Ureter (tissue), 1 donor: ENCODE measurements at places on chromosomes 13 and 19.

DNA sequence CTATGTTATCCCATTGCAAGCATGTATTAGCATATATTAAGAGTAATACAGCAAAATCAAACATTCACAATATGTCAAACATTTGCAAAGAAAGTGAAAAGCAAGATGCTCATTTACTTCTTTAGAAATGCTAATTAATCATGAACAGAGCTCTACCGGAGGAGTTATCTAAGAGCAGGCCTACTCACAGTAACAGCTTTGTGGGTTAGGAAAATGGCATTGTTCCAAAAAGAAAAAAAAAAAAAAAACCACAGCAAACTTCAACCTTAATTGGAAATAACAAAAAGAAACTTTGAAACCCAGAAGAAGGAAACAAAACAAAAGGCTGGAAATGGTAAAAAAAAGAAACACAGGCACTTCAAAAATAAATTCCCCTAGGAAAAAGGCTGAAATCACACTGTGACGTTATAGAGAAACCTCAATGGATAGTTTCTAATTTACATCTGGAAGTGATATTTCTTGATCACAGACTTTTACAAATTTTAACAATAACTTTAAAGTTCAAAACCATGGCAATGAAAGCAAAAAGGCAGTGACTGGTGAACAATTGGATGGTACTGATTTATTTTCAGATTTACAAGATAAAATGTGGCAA lies 1236.8 kb upstream of the SPRY2 start:
- DNase-seq, result no peak

DNA sequence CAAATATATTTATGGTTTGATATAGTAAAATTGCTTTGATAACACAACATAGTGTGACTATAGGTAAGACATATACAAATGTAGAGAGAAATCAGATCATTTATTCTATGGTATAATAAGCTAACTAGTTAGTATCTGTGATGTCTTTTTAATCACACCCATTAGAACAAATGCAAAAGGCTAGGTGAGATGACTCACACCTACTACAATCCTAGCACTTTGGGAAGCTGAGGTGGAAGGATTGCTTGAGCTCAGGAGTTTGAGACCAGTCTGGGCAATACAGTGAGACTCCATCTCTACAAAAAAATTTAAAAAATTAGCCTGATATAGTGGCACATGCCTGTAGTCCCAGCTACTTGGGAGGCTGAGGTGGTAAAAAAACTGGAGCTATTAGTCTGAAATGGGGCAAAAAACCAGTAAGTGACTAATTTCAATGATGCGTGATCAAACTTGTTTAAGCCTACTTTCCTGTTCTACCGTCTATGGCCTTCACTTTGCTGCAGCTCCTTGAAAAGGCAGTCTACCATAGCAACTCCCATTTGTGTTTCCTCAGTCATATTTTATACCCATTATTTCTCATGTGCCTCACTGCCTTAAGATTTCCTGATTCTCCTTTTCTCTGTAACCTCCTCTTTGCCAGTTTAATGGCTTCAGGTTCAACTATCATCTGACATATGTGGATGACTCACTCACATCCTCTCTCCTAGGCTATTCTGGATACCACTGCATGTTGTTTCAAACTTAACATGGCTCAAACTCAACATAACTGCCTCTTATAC lies 12.5 kb downstream of the ALG5 start:
- no peak for DNase-seq

DNA sequence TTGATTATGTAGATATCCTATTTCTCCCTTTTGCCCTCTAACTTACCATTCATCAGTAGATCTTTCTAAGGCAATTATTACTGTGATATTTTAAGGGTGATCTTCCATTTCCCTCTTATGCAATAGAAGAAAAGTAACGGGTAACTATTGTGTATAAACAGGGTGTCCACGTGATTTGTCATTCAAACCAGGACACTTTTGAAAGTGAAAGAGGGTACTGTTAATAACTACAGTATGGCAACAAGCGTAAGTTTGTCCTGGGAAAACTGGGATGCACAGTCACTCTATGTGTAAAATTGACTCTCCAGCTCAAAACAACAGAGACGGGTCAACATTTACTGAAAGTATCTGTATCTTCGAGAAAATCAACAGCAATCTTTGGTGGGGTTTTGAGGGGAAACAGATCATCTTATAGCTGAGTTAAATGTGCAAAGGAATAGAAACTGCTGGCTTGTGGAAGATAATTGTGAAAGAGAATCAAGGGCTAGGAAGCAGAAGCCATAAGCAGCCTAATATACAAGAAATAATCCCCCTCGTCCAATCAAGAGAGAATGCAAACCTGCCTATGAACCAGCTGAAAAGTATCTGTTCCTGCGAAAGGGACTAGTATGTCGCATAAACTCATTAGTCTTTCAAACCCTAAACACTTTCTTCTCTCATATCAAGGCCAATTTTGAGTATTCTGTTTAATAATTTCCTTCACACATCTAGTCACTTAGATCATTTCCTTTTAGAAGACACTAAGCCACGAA lies 126.7 kb downstream of the FOXO1 start:
- DNase-seq, result no peak

DNA sequence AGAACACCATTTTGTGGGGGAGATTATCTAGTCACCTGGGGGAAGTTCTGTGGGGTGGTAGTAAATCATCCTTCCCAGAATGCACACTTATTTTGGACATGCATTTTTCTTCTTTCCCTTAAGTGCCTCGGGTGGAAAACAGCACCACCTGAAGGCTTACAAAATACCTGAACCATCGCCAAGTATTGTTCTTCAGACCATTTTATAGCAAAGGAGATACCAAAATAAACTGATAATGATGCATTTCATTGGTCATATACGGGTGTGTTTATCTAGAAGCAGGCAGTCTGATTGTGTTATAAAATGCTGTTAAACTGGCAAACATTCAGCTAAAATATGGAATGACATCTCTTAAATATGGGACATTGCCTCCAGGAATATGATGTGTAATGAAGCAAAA lies 1034.7 kb downstream of the SLITRK1 start:
- no peak for DNase-seq

- no peak for DNase-seq
These were observed 78.2 kb upstream of the TNFSF11 start for GRCh38 chr13:42495751-42496150.

DNA sequence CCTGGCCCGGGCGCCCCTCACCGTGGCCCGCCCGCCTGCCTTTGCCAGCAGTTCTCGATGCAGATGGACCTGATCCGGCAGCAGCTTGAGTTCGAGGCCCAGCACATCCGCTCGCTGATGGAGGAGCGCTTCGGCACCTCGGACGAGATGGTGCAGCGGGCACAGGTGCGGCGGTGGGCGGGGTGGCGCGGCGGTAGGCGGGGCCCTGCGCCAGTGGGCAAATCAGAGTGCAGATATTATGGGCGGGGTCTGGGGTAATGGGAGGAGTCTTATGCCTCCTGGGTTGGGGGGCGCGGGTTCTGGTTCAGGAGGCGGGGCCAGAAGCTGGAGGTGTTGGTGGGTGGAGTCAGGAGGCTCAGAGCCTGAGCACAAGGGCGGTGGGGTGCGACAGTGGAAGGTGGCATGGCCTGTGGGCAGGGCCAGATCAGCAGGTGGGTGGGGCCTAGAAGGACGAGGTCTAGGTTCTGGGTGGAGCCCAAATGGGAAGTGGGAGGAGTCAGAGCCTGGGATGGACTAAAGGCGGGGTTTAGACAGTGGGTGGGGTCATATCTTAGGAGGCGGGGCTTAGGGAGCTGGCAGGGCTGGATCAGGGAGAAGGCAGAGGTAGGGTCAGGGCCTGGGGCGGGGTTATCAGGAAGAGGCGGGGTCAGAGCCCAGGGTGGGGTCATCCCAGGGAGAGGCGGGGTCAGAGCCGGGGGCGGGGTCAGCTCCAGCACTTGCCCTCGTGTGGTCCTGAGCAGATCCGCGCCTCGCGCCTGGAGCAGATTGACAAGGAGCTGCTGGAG lies 5.6 kb downstream of the APC2 start:
- no peak for DNase-seq

GRCh38 chr13:111668451-111668850 lies 348.0 kb downstream of the TEX29 start:
- no peak for DNase-seq

- no peak for DNase-seq
These were observed 3.5 kb downstream of the RNF113B start for GRCh38 chr13:98173431-98174152.

GRCh38 chr19:4032436-4032835 lies 24.9 kb downstream of the PIAS4 start:
- no peak for DNase-seq

GRCh38 chr19:39372047-39372802 lies 18.7 kb downstream of the PAF1 start:
- peak; percentile 86 for DNase-seq

- DNase-seq, result no peak
These were observed 1597.7 kb upstream of the PRR20A start for GRCh38 chr13:55543053-55543452.

DNA sequence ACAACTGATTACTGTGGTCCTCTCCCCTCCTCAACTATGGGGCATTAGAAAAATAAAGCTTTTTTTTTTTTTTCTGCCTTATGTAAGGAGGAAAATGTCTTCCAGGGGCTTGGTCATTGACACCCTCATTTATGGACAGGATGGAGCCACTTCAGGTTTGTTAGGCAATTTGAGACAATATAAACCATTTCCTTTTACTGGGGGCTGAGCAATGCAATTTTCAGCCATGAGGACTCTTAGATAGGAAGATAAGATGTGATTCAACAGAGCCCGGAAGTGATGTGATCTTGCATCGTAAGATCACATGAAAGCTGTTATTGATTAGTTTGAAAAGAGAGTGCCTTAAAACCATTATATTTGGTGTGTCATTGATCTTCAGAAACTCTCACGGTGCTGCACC lies 210.8 kb downstream of the OXGR1 start:
- DNase-seq, result no peak

DNA sequence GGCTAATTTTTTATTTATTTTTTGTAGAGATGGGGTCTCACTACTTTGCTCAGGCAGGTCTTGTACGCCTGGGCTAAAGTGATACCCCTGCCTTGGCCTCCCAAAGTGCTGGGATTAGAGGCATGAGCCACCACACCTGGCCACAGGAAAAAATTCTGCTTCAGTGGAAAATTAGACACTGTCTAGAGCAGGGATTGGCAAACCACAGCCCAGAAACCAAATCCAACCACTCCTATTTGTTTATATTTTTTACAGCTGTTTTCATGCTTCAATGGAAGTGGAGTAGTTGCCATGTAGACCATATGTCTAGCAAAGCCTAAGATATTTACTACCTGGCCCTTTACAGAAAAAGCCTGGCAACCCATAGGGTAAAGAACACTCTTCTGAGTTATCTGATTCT lies 123.7 kb upstream of the MRI1 start:
- no peak for DNase-seq

DNA sequence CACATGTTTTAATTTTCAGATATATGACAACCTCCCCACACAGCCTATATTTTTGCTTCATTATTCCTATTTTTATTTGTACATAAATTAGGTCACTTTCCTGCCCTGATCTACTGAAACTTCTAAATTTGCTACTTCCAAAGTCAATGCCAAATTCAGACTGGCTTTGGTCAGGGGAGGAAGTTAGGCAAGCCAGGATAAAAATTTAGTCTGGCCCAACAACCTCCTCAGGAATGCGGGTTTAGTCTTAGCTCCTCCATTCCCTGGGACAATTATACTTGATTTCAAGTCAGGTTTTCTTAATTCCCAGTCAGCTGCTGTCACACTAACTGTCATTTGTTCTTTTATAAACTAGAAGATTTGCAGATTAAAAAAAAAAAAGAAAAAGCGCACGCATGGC lies 84.3 kb downstream of the TM9SF2 start:
- DNase-seq, result no peak

- no peak for DNase-seq
These were observed 423.5 kb downstream of the ZNF536 start for GRCh38 chr19:30795727-30796126.

DNA sequence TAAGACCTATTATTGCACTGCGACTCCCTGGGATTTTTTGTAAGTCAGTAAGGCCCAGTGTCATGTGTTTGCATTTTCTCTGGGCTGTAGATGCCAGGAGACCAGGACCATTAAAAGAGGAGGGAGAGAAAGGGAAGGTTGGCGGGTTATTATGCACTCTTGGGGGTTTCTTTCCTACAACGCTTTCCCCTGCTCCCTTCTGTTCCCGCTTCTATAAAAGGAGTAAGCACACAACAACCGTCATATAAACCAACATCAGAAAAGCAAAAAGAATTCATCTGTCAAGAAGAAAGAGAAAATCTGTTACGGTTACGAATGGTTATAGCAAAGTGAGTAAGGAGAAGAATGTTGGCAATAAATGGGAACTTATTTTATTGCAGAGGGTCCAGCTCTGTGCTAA lies 541.8 kb downstream of the IRS2 start:
- DNase-seq, result no peak

- DNase-seq, result no peak
These were observed 22.0 kb downstream of the ERFL start for GRCh38 chr19:41906271-41906670.
